ENCODE measurements at places on chromosomes 7 and 10.

DNA sequence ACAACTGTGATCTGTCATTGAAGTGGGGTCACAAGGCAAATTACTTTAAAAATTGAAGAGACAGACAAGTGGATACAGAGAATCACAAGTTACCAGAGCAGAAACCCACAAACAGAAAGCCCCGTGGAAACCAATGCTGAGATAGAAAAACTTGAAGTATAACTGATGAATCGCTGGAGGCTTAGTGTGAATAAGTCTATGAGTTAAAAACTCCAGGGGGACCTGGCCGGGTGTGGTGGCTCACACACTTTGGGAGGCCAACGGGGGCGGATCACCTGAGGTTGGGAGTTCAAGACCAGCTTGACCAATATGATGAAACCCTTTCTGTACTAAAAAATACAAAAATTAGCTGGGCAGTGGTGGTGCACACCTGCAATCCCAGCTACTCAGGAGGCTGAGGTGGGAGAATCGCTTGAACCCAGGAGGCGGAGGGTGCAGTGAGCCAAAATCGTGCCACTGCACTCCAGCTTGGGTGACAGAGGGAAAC, 69.7 kb upstream of the ZNRF2 start:
- DNase-seq = no peak

DNA sequence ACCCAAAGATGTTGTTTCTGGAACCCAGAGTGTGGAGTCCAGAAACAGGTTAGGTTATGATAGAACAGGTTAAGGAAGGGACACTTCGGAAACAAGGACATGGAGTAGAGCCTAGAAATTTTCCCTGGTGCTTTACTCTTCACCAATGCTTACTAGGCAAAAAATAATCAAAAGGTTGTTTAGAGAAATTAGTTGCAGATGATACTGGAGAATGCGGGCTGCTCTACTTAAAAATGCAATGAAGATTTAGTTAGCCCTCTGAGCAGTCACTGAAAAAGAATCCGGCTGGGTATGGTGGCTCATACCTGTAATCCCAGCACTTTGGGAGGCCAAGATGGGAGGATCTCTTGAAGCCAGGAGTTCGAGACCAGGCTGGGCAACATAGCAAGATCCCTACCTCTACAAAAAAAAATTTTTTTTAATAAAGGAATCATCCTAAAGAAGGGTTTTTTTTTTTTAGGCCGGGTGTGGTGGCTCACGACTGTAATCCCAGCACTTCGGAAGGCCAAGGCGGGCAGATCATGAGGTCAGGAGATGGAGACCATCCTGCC, 3.3 kb upstream of the UBE2H start:
- DNase-seq = no peak

- DNase-seq = no peak
Measured at GRCh38 chr7:158567153-158567603, 20.4 kb downstream of the PTPRN2 start.

DNA sequence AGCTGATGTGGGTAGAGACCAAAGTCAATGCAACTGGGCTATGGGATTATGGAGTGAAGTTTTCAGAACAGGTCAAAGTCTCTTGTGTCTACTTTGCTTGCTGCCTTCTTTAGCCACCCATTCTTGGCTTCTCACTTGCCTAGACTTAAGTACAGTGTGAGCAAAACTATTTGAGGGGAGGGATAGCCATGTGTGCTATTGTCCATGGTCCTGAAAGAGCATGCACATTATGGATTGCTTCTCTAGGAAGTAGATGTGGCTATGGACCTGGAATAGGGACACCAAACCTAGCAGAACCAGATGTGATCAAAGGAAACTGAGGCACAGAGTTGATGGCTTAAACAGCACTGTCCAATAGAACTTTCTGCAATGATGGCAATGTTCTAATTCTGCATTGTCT, 81.9 kb upstream of the ZNF800 start:
- no peak for DNase-seq

DNA sequence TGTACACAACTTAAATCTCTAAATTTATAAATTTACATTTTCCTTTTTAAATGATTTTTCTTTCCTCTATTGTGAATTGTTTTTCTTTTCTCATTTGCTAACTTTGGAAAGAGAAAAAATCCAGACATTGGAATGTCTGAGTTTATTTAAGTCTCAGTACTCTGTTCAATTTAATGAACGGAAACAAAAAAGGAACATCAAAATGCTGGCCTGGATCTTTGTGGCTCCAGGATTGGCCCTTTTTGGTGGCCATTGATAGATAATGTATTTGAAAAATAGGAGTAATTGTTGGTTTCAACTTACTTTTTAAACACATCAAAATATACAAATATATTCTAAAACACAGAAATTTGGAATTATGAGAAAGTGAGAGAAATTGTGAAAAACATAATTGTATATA, 336.0 kb downstream of the SUGCT start:
- no peak for DNase-seq

GRCh38 chr10:132870426-132870825, 71.9 kb downstream of the CFAP46 start:
- no peak for DNase-seq

DNA sequence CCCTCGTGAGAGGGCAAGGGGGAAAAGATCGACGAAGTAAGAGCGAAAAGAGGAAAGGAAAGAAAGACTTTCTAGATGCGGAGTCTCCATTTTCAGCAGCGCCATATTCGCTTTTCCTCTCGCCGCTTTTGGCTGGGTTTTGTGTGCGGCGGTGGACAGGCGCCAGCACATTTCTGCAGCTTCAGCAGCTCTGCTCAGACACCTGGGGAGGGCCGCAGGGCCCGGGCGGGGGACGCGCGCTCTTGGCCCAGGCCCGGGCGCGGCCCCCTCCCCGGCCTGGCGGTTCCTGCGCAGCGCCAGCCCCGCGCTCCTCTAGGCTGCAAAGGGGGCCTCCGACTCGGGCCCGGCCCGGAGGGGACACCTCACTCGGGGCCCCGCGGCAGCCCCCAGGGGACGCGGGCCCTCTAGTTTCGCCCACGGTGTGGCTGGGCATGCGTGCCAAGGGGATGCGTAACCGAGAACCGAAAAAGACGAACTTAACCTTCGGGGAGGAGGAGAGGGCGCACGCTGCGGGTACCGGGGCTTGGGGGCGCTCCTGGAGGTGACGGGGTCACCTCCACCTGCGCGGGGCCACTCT, 34.5 kb upstream of the EBLN1 start:
- no peak for DNase-seq

- no peak for DNase-seq
Measured at GRCh38 chr7:23594879-23595604, 2.1 kb upstream of the CCDC126 start.

DNA sequence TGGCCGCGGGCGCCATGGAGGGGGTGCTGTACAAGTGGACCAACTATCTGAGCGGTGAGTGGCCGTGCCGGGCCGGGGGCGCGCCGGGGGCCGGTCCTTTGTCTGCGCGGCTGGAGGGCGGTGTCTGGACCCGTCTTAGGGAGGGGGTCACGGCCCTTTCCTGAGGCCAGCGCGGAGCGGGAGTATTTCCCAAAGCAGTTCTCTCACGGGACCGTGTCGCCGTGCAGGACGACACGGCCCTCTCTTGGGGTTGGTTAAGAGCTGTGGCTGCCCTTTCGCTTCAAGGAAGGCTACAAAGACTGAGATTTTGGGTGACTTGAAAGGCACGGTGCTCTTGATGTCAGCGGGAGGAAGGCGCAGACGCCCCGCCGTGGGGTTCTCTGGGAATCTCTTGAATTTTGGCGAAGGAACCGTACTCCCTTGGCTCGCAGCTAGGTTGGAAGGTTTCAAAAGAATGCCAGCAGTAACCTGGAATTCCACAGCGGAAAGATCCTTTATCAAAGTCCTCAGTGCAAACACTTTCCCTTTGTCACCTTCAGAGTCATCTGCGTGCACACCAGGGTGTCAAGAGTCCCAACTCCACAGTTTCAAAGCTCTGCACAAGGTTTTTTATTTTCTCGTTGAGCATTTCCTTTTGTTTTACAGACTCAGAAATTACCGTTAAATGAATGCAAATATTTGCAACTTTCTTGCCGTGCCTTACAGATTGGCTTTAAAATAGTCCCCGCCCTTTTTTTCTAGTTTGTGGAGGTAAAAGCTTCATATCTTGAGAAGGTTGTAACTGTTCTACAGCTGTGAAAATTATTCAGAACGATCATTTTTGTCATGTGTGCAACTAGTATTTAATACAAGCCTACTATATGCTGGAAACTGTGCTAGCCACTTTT, 780 bp downstream of the PLEKHA8 start:
- no peak for DNase-seq

DNA sequence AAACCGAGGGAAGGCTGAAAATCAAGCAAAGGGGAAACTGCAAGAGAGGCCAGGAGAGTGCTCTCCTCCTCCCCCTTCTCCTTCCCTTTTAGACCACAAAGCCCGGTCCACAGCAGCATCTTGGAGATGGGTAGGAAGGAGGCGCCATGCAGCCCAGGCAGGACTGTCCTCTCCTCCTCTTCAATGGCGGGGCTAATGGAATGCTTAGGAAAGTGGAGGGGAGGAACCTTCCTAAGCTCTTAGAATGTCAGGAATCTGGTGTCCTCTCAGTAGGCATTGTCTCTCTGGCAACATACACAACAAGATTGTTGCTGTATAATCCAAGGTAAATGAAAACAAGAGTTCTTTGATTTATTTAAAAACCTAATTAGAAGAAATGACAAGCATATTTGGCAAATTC, 185.1 kb downstream of the DGKI start:
- no peak for DNase-seq

GRCh38 chr7:54932818-54933543, 85.8 kb upstream of the EGFR start:
- no peak for DNase-seq

Data from Panc1 (cell line).